Activated CD8-positive, alpha-beta T cell treated with anti-CD3 and anti-CD28 coated beads for 36 hours (primary cell): ENCODE measurements at places on chromosomes 1 and 21. TPM values are rescaled to one million over a fixed set of nuclear protein-coding genes. Genes with fewer than 3 reads are reported as not detected.
A peak's percentile ranks its signal among the peaks of the same experiment; 100 is the strongest.

DNA sequence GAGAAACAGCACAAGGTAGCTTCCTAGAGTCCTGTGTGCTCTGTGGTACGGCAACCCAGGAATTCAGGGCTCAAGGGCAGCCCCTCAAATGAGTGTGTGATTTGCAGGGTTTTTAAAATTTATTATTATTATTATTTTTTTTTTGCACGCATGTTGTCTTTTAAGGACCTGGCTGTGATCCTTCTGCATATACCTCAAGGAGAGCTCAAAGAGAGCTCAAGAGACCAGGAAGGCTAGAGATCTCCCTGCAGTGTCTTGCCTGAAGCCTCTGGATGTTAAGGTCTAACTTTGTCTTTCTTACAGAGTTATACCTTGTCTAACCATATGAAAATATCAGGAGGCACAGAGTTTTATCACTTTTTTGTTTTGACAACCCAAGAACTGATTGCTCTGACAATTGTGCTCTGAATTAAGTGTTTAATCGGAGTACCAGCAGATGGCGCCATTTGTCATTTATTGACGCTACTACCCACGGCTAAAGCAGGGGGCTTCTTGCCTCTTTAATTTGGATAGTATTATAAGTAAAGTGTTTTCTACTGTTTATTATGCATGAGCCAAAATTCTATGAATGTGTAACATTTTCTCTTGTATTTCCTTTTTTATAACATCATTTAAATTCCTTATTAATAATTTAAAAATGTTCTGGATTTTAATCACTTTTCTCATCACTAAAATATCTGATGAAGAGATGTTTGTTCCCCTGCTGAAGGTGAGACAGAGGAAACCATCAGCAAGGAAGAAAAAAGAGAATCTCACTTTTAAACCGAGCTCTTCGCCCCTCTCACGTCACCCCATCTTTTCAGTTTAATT, 35.8 kb upstream of the LMO4 start:
- DNase-seq: peak; percentile 81

GRCh38 chr1:7610936-7611335, 160.2 kb upstream of the VAMP3 start:
- no peak for DNase-seq

DNA sequence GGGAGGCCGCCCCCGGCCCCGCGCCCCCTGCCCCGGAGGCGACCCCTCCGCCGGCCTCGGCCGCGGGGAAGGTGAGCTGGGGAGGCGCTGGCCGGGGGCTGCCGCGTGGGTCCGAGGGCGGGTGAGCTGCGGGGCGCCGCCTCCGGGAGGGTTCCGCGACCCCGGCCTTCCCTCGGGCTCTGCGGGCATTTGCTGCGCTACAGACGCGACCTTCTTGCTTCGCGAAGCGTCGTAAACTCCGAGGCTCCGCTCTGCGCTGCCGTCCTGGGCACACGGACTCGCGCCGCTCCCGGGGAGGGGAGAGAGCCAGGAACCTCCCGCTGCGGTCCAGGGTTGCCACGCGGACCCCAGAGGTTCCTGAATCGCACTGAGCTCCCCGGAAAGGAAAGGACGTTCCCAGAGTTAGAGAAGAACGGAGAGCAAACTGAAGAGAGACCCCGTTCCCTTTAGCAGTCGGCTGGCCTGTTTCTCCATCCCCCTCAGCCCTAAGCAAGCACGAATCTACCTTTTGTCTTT, 345 bp downstream of the SLX9 start:
- DNase-seq: no peak

The CFH gene
- total RNA-seq: 0.38 TPM

DNA sequence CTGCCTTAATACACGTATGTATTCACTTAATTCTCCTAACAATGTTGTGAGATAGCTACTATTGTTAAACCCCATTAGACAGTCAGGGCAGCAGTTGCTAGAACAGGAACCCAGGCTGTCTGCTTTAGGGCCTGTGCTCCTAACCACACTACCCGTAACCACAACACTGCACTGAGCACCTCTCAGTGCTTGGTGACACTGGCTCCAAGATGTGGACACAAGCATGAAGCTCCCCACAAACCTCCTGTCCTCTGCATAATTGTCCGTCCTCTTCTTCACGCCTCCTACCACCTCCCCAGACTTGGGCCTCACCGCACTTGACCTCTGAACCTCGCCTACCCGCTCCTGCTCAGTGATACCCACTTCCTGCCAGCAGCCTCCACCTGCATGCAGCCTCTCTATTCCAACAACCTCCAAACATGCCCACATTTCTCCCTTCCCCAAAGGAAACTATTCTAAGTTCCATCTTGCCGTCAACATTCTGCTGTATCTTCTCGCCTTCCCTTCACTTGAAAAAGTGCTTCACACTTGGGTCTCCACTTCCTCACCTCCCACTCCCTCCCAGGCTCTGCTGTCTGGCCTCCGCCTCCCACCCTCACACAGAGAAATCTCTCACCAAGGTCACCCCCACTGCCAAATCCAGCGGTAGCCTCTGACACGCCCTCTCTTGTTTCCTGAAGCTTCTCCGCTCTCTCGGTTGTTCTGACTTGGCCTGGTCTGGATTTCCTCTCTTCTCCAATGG, 14.6 kb upstream of the AHDC1 start:
- DNase-seq: peak; percentile 75
